BJ (cell line): ENCODE measurements at places on chromosomes 4 and X.

GRCh38 chr4:86927843-86928395 is 6.9 kb upstream of the AFF1 start:
- DNase-seq: peak; percentile 90

DNA sequence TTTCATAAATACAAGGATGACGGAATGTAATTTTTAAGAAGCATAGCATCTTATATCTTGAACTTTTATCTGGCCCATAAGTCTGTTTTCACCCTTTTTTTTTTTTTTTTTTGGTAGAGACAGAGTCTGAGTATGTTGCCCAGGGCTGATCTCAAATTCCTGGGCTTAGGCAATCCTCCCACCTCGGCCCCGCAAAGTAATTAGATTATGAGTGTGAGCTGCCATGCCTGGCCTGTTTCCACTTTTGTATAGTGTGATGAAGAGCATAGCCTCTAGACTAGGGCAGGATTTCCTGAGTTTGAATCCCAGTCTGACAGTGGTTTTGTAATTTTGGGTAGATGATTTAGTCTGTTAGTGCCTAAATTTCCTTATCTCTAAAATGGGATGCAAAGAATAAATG is 11.0 kb downstream of the STIM2 start:
- DNase-seq: no peak

DNA sequence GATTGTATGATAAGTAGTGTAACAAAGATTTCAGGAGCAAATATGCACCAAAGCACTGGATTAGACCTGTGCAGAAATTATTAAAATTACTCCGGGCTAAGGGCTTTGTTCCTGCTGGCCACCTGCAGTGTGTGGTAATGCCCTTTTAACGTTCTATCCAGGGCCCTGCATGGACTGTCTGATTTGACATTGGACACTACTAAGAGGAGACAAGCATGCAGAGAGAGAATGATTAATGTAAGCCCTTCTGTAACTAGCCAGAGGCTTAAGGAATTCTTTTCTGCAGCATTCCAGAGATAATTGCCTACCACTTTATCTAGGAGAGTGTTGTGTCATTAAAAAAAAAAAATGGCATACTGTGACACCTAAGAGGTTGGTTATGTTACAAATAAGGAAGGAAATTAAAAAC is 117.0 kb downstream of the PCDH7 start:
- no peak for DNase-seq

DNA sequence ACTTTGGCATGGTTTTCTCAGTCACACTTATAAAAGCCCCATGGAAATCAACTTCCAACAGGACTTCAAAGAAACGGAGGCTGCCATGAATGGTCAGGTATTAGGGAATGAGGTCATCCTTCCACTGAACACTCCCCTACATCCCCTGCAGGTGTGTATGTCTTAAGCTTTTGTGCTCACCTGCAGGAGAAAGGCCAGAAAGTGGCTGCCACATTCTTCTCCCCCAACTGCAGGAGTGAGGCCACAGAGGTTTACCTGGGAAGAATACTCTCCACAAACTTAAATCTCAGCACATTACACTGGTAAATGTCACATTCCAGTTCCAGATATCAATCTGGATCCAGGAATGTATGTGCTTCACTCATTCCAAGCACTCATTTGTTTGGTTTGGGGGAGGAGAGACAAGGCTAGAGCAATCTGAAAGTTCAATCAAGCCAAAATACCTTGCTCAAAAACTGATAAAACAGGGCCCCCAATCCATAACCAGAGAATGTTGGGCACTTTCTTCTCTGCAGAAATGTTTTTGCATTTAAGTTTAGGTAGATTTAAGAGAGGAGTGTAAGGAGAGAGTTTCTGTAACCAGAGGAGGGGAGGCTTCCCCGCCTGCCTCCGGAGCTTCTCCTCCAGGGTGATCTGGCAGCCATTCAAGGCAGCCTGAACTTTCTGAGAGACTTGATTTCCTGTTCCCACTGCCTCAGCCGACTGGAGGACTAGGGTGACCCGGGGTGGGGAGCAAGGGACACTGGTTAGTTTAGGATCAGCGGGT is 15.4 kb downstream of the FAM9C start:
- DNase-seq: no peak

- DNase-seq: no peak
Measured at GRCh38 chr4:153001626-153002025, 65.5 kb downstream of the FHDC1 start.

DNA sequence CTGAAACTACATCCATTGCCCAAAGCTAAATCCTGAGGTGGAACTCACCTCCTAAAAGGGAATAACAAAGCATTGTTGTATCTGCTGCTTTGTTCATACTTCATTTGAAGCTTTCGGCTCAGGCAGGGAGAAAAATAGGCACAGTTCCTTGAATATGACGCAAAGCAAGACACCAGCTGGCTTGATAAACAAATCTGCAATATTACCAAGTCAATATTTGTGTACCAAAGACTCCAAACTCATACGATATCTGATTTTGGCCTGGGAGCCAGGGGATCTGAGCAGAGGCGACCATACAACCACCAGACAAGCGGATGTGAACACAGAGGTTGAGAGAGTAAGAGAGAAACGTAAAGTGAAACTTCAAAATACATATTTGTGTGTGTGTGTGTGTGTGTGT is 34.8 kb upstream of the RAP1GDS1 start:
- DNase-seq: no peak

- no peak for DNase-seq
Measured at GRCh38 chrX:30864383-30864785, 24.7 kb downstream of the TAB3 start.

GRCh38 chrX:18883234-18883960 is 100.5 kb downstream of the PHKA2 start:
- DNase-seq: no peak

GRCh38 chrX:39149761-39150160 is 348.5 kb downstream of the MID1IP1 start:
- no peak for DNase-seq

GRCh38 chr4:23068287-23068686 is 375.6 kb downstream of the GBA3 start:
- no peak for DNase-seq

GRCh38 chr4:162853788-162854187 is 312.9 kb downstream of the NAF1 start:
- no peak for DNase-seq

- DNase-seq: no peak
Measured at GRCh38 chrX:54922547-54922946, 1.9 kb downstream of the TRO start.

DNA sequence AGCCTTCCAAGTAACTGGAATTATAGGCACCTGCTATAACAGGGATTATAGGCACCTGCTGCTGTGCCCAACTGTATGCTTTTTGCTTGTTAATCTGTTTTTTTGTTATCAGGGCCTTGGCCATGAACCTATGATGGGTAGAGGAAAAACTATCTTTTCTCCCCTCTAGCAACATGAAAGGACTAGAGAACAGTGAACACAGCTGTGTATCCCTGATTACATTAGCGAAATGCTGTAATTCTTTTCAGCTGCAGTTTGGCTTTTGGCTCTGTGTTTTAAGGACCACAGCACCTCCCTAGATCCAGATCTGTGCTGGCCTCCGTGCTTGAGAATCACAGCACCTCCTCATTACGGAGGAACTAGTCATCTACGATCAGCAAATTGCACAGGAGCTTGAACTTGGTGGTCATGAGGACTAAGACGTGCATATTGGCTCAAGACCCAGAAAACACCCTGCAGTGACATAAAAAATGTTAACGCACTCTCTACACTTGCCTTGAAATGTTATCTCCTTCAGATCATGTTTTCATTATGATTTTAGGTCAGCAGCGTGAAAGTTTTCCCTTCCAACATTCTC is 57.7 kb upstream of the S100G start:
- no peak for DNase-seq

- no peak for DNase-seq
Measured at GRCh38 chrX:74420196-74421035, 877 bp upstream of the SLC16A2 start.

DNA sequence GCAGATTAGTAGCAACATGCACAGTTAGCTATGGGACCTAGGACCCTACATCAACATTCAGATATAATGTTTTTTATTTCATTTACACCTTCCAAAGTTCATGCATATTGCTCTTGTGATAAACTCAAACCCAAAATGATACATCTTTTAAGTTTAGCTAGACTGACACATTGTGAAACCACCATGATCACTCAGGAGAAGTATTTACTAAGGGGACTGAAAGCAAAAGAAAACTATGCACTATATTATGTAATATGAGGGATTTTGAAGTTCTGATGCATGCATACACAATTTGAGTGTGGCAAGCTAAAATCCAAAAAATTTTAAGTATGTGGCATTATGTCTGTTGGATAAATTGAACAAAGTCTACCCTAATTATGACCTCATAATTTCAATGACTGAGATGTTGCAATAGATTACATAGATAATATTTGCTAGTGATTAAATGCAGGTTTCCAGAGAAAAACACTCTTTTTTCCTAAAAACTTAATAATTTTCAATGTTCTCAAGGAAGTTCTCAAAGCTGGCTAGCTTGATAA is 914.8 kb upstream of the GRIA3 start:
- DNase-seq: peak; percentile 45
